Activated naive CD8-positive, alpha-beta T cell treated with anti-CD3 and anti-CD28 coated beads, Interleukin-2, amount 50 U/mL, for 16 hours (primary cell): ENCODE measurements at places on chromosomes 2 and 18.

DNA sequence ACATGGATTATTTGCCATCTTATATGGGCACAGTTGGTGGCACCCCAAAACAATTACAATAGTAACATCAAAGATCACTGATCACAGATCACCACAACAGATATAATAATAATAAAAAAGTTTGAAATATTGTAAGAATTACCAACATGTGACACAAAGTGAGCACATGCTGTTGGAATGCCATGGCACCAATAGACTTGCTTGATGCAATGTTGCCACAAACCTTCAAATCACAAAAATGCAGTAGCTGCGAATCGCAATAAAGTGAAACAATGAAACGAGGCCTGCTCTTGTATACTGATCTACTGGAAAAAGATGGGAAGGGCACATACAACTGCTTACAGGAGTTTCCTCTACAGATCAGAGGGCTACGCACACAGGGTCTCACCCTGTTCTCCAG, 32.2 kb upstream of the AMMECR1L start:
- DNase-seq: no peak

GRCh38 chr2:234968631-234969305, 17.0 kb downstream of the SH3BP4 start:
- DNase-seq: no peak

DNA sequence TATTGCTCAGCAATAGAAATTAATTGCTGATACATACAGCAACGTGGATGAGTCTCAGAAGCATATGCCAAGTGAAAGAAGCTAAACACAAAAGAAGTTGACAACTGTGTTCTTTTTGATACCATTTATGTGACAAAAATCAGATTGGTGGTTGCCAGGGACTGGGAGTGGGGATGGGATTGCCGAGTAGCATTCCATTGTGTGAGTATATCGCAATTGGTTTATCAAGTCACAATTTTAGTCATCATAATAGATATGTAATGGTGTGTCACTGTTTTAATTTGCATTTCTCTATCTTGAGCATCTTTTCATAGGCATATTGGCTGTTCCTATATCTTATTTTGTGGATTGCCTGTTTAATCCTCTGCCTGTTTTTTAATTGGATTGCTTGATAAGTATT, 20.9 kb downstream of the STRADB start:
- DNase-seq: no peak

- no peak for DNase-seq
Measured at GRCh38 chr2:235836491-235836911, 331.7 kb downstream of the GBX2 start.

- DNase-seq: no peak
Measured at GRCh38 chr2:152493417-152493816, 158.4 kb downstream of the FMNL2 start.

GRCh38 chr2:111066062-111066593, 54.6 kb upstream of the BCL2L11 start:
- no peak for DNase-seq

DNA sequence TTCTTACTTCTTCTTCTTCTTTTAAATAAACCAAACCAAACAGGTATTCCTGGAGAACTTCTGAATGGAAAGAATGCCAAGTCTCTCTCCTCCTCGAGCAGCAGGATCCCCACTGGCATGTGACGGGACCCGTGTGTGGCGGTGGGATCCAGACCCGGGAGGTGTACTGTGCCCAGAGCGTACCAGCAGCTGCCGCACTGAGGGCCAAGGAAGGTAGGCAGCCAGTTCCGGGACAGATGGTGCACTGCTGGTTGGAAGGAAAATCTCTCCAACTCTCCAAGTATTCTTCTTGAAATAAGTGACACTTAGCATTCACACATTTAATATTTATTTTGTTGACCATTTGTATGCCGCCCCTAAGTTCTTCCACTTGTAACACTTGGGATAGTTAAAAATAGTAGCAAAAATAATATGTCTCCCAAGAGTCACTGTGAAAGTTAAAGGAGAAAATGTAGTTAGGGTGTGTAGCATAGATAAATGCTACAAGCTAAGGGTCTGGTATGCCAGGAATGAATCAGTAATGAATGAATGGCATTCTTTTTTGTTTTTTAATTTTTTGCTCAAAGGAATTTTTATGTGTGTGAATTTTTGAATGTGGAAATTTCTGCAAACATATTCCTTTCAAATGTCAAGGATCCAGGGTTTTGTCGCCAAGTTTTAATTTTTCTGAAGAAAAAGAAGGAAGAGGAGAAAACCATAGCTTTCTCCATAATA, 349.9 kb downstream of the THSD7B start:
- DNase-seq: no peak

DNA sequence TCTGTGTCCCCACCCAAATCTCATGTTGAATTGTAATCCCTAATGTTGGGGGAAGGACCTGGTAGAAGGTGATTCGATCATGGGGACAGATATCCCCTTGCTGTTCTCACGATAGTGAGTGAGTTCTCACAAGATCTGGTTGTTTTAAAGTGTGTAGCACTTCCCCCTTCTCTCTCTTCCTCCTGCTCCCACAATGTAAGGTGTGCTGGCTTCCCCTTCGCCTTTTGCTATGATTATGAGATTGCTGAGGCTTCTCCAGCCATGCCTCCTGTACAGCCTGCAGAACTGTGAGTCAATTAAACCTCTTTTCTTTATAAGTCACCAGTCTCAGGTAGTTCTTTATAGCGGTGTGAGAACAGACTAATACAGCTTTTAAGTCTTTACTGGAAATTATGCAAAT, 193.3 kb upstream of the RBBP8 start:
- DNase-seq: no peak

DNA sequence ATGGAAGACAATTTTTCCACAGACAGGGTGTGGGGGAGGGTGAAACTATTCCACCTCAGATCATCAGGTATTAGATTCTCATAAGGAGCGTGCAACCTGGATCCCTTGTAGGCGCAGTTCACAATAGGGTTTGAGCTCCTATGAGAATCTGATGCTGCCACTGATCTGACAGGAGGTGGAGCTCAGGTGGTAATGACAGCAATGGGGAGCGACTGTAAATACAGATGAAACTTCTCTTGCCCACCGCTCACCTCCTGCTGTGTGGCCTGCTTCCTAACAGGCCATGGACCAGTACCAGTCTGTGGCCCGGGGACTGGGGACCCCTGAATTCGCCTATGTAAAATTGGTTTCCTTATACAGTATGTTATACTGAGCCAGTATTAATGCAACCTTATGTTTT, 27.3 kb upstream of the E2F6 start:
- DNase-seq: no peak

DNA sequence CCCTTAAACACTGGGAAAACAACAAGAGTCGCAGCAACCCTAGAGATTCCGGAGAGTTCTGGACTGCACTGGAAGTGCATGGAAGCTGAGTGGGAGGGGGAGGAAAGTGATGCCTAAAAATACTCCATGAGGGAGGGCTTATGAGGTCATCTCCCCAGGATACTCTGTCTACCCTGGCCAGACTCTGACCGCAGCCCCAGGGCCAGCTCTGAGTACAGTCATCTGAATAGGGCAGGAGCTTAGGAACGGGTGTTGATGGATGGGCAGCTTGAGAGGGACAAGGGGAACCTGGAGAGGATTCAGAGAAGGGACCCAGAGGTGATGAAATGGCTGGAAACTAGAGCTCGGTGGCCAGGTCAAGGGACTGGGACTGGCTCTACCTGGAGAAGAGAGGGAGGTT, 79.3 kb upstream of the IGFBP5 start:
- DNase-seq: no peak

GRCh38 chr2:73594251-73594650, 48.0 kb downstream of the NAT8 start:
- no peak for DNase-seq

- DNase-seq: no peak
Measured at GRCh38 chr2:76584474-76584873, 873.8 kb upstream of the GCFC2 start.
